Activated T-cell treated with anti-CD3 and anti-CD28 coated beads for 4 hours (primary cell): ENCODE measurements at places on chromosomes 7 and 10.

DNA sequence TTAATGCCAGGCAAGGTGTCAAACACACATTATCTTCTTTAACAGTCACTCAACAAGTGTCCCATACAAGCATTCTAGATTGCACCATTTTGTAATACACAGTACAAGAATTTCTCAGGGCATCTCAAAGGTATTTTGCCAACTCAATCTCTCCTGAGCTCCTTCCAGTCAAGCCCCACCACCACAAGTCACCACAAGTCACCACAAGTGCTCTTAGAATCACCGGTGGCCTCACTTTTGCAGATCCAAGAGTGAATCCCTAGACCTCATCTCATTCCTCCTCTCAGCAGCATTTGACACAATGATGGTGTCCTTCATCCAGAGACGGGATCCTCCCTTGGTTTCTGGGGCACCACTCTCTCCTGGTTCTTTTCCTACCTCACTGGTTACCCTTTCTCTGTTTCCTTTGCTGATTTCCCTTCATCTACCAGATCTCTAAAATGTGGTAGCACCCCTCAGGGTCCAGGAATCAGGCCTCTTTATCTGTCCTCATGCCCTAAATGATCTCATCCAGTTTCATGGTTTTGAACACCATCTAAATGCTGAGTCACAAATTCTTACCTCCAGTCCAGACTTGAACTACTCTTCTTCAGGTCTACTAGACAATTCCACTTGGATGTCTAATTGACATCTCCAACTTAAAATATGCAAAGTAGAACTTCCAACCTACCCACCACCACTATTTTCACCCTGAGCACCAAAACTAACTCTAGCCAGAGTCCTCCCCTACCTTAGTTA lies 26.9 kb downstream of the VPS41 start:
- DNase-seq = no peak

DNA sequence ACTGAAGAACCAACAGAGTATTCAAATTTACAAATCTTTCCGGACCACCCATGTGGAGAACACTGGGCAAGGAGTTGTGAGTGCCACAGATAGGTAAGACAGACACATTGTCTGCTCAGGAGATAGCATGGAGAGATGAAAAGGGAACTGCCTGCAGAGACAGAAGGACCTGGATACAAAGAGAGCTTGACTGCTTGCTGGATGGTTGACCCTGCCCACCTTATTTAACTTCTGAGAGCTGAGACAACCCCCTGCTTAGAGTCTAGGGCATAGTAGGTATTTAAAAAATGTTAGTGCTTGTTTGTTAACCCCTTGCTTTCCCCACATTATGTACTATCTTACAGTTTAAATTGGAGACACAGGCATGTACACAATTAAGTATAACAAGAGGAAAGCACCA lies 314.1 kb downstream of the THSD7A start:
- DNase-seq = no peak

DNA sequence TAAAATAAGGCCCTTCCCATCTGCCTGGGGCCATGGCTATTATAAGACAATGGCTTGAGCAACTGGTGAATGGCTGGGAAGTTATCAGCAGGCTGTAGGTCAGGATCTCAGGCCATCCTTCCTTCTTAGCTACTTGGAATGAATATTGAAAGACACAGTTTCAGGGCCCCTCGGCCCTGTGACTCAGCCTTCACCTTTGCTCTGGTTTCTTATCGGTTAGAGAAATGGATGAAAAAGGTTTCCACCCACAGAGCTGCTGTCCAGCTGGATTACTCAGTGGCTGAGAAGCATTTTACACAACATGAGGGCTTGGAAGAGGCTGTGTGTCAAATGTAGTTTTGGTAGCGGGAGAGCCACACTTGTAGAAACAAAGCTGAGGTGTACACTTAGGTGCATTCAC lies 9.4 kb downstream of the ACSL5 start:
- DNase-seq = no peak

- no peak for DNase-seq
These were observed 201.5 kb downstream of the CDK14 start for GRCh38 chr7:90797596-90797995.

GRCh38 chr10:35006836-35007235 lies 83.3 kb downstream of the CUL2 start:
- no peak for DNase-seq

GRCh38 chr10:119131512-119132240 lies 27.8 kb downstream of the DENND10 start:
- DNase-seq = no peak

DNA sequence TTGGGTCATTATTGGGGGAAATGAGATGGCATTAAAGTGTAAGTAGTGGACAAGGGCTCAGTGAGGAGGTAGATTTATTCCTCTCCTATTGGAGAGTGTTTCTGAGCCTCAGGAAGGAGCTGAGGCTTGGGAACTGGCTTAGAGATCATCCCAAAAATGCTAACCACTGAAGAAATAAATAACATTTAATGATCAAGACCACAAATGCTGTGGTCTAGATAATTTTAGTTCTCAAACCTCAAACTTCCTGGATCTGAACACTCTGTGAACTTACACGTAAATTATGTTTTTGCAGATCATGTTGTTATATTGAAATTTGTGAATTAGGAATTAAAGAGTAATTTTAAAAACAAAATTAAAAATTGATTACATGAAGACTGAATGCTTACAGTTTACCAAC lies 27.3 kb downstream of the MDFIC start:
- no peak for DNase-seq

DNA sequence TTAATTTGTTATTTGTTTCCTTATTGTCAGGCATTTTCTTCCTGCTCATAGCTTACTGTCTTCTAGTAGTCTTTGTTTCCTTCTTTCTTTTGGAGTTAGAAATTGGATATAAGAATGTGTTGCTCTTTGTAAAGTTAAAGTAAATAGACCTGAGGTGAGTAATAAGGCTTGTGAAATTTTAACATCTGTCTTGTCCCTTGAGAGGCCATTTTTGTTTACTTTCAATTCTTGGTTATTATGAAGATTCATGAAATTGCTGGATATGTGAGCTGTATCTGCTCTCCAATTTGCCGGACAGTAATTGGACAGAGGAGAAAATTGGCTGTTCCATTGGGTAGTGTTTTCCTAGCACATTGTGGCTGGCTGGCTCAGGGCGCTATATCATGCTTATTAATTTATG lies 260.7 kb downstream of the EXOC4 start:
- DNase-seq = no peak

- no peak for DNase-seq
These were observed 700.7 kb downstream of the AUTS2 start for GRCh38 chr7:70298780-70299471.

DNA sequence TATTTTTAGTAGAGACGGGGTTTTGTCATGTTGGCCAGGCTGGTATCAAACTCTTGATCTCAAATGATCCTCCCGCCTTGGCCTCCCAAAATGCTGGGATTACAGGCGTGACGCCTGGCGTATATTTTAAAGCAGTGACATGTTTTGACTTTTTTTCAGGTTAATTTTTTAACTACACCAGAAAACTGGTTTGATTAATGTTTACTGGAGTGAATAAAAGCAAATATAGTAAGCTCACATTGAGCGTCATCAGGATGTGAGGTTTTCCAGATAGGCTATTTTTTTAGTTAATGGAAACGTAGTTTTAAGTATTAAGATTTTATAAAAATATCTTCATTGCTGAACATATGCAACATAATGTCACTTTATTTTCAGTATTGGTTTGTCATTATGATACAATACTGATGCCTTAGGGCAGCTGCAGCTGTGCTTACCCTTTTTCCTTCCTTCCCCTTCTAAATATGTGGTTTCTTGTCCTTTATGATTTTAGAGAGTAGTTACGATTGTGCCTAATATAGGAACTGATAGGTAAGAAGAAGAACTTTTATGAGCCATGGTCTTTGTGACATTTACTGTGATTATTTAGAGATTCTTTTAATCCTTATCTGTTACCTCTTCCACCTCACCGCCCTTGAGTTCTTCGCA lies 37.3 kb downstream of the TMEM60 start:
- DNase-seq = no peak

- no peak for DNase-seq
These were observed 51.4 kb downstream of the ITGB1 start for GRCh38 chr10:32906595-32906994.

GRCh38 chr10:16570731-16571130 lies 49.1 kb upstream of the C1QL3 start:
- no peak for DNase-seq

DNA sequence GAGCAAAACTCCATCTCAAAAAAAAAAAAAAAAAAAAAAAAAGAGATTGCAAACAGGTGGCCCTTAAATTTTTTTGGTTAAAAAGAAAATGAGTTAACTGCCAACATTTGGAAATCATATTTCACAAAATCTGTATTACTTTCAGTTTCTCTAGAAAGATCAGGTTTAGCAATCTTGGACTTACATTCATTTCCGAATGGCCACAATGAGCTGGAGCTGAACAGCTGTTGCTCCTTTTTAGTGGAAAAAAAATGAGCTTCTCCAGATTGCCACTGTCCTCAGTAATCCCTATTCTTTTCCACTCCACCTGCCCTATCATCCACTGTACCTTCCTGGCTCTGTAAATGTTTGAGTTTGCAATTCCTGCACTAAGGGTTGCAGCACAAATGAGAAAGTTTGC lies 43.6 kb downstream of the RAB11FIP2 start:
- DNase-seq = no peak

GRCh38 chr7:105808703-105809590 lies 67.5 kb downstream of the ATXN7L1 start:
- DNase-seq = peak; percentile 61

DNA sequence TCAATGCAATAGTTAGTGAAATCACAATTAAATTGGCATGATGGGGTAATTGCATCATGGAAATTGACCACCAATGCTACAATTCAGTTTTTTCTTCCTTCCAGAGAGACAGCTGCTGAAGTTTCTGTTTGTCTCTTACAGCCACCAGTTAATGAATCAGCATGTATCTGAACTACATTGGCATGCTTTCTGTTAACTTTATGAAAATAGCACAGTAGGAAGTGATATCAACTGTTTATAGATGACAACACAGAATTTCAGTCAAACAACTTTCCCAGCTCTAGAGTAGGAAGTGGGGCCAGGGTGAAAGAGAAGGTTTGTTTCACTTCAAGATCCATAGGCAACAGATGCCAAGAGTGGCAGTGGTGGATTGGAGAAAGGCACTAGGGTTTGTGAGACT lies 339.6 kb upstream of the VWC2 start:
- no peak for DNase-seq

GRCh38 chr7:88106434-88106833 lies 113.4 kb downstream of the SRI start:
- DNase-seq = no peak

- DNase-seq = no peak
These were observed 10.9 kb upstream of the LGI1 start for GRCh38 chr10:93746844-93747284.

DNA sequence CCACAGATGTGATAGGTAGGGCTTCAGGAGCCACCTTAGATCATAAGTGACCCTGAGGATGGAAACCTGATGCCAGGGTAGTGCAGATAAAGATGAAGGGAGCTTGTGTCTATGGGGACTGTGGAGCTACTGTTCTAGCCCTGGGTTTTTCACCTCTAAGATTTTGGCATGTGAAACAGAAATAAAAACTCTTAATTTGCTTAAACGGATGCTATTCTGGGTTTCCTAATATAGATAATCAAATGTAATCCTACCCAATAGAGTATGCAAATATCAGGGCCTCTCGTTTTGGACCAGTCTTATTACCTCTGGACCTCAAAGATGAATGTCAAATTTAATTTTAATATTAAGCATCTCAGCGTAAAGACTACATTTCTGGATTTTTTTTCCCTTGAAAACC lies 49.3 kb downstream of the ABCB4 start:
- DNase-seq = no peak

GRCh38 chr10:113590581-113590980 lies 37.7 kb downstream of the HABP2 start:
- DNase-seq = no peak

GRCh38 chr7:5598769-5599371 lies 175.2 kb upstream of the TNRC18 start:
- no peak for DNase-seq

DNA sequence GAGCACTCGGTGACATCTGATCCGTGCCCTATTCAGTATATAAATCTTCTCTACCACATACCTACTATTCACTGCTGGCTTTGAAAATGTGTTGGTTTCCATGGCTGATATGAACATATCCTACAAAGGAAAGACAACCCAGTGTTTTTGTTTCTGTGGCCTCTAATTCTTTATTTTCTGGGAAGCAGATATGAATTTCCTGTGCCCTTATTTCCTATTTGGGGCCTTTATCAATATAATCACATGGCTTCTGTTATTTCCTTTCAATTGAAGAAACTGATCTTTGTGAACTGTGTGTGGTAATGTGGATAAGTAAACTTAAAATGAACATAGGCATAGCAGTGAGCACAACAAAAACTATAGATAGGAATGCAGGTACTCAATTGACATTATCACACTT lies 10.6 kb downstream of the CCNJ start:
- DNase-seq = no peak

DNA sequence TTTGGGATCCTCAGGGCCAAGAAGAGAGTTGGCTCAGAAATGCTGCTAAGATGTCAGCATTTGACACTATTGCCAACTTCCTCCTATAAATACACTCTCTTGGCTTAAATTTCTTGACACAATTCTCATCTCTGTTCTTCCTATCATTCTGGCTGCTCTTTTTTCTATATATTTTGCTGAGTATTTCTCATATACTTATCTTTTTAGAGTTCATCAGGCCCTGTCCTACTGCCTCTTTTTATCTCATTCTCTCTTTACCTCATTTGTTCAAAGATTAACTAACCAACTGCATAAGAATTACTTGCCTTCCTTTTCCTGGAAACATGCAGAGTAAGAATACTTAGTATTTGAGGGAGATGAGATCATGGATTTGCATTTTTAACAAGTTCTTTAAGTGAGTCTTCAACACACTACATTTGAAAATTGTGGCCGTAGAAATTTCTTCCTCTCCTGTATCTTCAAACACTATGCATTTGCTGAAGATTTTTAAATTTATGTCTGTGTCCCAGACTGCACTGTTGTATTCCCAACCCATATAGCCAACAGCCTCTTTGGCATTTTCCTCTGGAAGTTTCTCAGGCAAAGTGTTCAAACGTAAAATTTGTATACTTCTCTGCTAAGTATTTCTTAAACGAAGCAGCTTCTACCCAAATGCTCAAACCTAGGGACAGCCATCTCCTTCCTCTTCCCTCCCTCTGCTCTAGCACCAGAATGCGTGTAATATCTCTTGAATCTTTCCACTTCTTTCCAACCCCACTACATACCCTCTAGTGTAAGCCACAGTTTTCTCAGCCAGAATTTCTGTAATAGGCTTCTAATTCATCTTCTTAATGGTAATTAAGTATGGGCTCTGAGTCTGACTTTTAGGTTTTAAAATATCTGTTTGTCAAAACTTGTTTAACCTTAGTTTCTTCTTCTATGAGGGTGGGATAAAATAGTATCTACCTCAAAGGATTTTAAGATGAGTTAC lies 35.5 kb downstream of the ARL4A start:
- no peak for DNase-seq

- DNase-seq = no peak
These were observed 285.2 kb downstream of the USP6NL start for GRCh38 chr10:11326241-11326640.

GRCh38 chr10:4887501-4887900 lies 61.5 kb downstream of the AKR1E2 start:
- no peak for DNase-seq
